ENCODE measurements at places on chromosomes 7 and 10. TPM values are rescaled to one million over a fixed set of nuclear protein-coding genes. Genes with fewer than 3 reads are reported as not detected.

DNA sequence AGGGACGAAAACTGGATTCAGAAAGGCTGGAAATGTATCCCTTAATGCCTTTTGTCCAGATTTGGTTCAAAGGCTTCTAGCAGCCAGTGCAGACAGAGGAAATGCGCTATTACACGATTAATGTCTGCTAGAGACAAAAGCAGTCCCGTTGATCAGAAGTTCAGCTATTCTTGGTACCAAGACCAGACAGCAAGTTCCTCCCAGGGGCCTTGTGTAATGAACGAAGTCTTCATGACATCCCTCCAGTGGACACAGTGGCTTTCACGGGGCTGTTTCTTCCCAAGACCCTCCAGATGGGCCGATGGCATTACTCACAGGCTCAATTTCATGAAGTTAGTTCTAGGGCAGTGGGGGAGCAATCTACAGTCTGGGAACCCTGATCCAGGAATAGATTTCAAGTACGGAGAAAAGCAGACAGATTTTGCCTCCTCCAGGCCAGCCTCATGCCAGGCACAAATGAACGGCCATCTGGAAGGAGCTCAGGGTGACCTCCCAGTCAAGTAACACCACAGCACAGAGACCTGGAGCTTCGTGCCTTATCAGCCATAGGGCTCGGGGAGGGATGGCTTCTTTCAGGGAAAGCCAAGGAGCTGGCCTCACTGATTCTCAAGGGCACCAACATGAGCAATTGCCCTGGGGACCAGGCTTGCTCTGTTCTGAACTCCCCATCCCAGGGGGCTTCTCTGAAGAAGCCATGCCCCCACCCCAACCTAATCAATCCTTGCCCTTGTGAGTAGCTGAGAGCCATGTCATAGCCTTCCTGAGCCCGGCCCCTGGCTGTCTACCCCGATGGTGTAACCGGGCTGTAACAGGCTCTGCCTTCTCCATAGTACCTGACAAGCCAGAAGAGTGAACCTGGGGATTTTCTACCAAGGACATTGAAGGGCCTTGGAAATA, 101.1 kb downstream of the PRKAG2 start:
- H3K4me3 ChIP-seq, result no peak overlapping the region
- H3K36me3 ChIP-seq, result no peaks in the 10 kb centered on the region
- no peak for DNase-seq
- H3K27ac ChIP-seq, result no peak overlapping the region

Gene TMEM243
- 6.1 TPM for total RNA-seq

Gene CCDC136
- total RNA-seq, result 26.5 TPM

DNA sequence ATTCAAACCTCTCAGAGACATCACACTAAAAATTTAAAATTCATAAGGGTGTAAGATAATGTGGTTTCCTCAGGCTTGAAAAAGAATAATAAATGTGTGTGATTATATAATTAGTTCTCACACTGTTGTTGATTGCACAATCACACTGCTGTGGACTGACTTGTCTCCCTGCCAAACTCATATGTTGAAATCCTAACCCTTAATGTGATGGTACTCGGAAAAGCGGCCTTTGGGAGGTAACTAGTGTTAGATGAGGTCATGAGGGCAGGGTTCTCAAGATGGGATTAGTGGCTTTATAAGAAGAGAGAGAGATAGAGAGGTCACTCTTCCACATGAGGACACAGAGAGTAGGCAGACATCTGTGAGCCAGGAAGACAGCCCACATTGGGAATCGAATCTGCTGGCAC, 128.5 kb upstream of the COL1A2 start:
- no peaks in the 10 kb centered on the region for H3K36me3 ChIP-seq
- no peaks in the 10 kb centered on the region for H3K27me3 ChIP-seq
- no peak overlapping the region for H3K4me3 ChIP-seq
- H3K4me1 ChIP-seq, result no peaks in the 10 kb centered on the region

DNA sequence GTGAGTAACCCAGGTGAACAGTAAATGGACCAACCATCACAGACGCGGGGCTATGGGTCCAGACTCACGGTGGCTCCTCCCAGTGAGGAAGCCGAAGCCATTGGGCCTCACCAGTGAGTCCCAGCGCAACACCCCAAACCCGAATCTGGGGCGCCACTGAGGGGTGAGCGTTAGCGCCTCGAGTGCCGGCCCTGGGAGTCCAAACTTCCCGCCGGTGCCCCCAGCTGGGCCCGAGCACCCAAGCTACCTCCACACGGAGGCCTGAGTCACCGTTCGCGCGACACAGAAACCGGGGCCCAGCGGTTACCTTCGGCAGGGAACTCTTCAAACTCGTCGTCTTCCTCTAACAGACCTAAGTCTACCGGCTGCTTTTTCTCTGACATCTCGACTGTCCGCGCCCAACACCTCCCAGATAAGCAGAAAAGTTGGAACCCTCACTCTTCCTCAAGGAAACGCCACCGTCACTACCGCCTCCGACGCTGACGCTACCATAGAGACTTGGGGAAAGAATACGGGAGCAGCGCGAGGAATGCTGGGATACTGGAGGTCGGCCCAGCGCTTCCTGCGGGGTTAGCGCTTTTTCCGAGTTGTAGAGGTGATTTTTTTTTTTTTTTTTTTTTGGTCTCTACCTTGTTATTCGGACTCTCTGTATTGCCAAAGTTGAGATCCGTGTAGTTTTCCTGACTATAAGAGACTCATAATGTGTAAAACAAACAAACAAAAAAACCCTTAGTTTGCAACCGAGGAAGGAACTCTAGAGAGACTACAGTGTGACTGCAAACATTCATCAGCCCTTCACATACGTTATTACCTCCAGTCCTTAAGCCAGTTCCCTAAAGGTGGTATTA, at the start of gene SEM1:
Gene SEM1 (minus strand): TSS at position 466 of the 848 bp plus-strand sequence. CDS start 83 bp downstream, at position 383.
- H3K27me3 ChIP-seq, result no peaks in the 10 kb centered on the region
- peak; percentile 82 for DNase-seq
- peaks cover 4% of the 10 kb centered on the region for H3K4me1 ChIP-seq
- H3K36me3 ChIP-seq, result peaks cover 26% of the 10 kb centered on the region
- peak within 1 kb of the TSS; percentile 95 for H3K27ac ChIP-seq

Gene ENTPD1
- 0.35 TPM for total RNA-seq

GRCh38 chr10:50345545-50345944, 94.2 kb upstream of the ASAH2 start:
- no peak overlapping the region for H3K27ac ChIP-seq
- H3K4me3 ChIP-seq, result no peak overlapping the region
- no peaks in the 10 kb centered on the region for H3K4me1 ChIP-seq
- DNase-seq, result no peak
- H3K27me3 ChIP-seq, result no peaks in the 10 kb centered on the region
- H3K36me3 ChIP-seq, result peaks cover 51% of the 10 kb centered on the region

Gene CRHR2
- total RNA-seq, result not detected

DNA sequence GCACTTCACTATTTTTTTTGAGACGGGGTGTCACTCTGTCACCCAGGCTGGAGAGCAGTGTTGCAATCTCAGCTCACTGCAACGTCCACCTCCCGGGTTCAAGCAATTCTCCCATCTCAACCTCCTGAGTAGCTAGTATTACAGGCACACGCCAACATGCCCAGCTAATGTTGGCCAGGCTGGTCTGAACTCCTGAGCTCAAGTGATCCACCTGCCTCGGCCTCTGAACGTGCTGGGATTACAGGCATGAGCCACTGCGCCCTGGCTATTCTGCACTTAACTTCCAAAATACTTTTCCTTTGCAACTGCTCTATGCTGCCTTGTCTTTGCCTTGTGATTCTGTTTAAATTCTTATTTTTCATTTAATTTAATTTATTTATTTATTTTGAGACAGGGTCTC, 67.0 kb upstream of the ZNF479 start:
- no peaks in the 10 kb centered on the region for H3K27me3 ChIP-seq
- H3K27ac ChIP-seq, result no peak overlapping the region
- no peaks in the 10 kb centered on the region for H3K36me3 ChIP-seq
- H3K4me1 ChIP-seq, result peaks cover 5% of the 10 kb centered on the region
- no peak for DNase-seq
- no peak overlapping the region for H3K4me3 ChIP-seq

- no peak overlapping the region for H3K4me3 ChIP-seq
- H3K36me3 ChIP-seq, result no peaks in the 10 kb centered on the region
- no peak for DNase-seq
- H3K27me3 ChIP-seq, result no peaks in the 10 kb centered on the region
These were observed 251.4 kb upstream of the HABP2 start for GRCh38 chr10:113301342-113301984.

DNA sequence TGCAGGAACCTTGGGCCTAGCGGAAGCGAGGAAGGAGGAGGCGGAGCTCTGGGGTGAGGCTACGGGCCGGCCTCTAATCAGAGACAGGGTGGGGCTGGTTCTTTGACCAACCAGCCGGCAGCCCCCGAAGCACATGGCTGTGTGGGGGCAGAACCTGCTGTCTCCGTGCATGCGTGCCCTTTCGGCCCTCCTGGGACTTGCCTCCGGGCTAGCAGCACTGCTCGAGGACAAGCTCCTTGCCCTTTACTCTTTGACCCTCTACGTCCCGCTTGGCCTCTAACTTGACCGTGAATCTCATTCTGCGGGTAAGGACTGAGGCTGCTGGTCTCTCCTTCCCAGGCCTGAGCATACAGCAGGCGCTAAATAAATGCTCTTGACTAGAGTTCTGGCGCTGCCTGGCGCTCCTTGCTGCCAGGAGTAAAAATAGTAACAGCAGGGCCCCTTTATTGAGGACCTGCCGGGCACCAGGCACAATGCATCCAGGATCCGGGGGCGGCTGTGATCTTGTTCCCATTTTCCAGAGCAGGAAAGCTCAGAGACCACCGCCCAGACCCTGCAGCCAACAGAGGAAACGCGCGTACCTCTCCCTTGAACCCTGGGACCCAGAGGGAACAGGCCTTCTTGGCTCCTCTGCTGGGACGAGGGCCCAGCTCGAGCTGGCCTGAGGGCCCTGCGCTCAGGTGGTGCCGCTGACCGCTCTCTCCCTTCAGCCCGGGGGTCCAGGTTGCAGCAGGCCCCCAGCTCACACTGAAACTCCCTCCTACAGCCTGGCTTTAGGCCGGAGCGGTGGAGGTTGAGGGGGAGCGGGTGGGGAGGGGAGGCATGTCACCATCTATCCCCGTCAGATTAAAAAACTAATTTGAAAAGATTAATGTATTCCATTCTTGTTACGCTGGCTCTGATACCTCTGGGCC, 2.7 kb upstream of the COMTD1 start:
- H3K27me3 ChIP-seq, result no peaks in the 10 kb centered on the region
- no peak overlapping the region for H3K27ac ChIP-seq
- H3K36me3 ChIP-seq, result peaks cover 3% of the 10 kb centered on the region
- peak; percentile 67 for DNase-seq
- no peak overlapping the region for H3K4me3 ChIP-seq

DNA sequence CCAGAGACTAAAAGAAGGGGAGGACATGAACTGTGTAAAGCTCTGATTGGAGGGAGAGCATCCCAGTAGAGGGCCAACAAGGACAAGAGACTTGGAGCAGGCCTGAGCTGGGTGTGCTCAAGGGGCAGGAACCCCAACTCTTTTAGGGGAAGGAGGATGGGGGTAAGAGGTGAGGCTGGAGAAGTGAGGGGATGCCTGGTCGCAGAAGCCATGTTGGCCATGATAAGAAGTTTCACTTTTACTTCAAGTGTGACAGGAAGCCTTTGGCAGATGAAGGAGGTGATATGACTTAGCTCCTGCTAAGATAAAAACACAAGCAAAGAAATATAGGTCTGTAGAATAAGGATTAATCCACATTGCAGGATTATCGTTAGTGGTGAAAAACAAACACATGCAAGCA, 208.3 kb downstream of the JAZF1 start:
- H3K27ac ChIP-seq, result no peak overlapping the region
- H3K27me3 ChIP-seq, result peaks cover 3% of the 10 kb centered on the region
- no peak for DNase-seq
- H3K4me1 ChIP-seq, result no peaks in the 10 kb centered on the region
- H3K36me3 ChIP-seq, result no peaks in the 10 kb centered on the region

Gene LRRC4
- 0.07 TPM for total RNA-seq

- H3K4me1 ChIP-seq, result no peaks in the 10 kb centered on the region
- no peak overlapping the region for H3K27ac ChIP-seq
- no peak for DNase-seq
- H3K4me3 ChIP-seq, result no peak overlapping the region
These were observed 116.0 kb downstream of the BUB3 start for GRCh38 chr10:123270221-123270620.

DNA sequence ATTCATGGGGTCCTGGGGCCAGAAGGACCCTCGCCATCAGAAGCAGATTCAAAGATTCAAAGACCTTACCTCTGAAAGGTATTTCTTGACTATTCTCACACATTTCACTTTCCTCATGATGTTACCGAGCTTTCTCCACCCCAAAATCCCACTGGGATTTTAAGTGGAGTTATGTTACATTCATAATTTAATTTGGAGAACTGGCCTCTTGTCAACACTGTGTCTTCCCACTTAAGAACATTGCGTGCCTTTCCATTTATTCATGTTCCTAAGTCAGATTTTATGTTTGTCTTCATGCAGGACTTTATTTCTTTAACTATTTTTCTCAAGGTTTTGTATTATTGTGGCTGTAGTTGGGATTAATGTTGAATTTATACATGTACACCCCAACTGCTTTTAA, 123.5 kb upstream of the BMPER start:
- H3K27ac ChIP-seq, result no peak overlapping the region
- no peak overlapping the region for H3K4me3 ChIP-seq
- H3K4me1 ChIP-seq, result no peaks in the 10 kb centered on the region
- H3K36me3 ChIP-seq, result no peaks in the 10 kb centered on the region
- H3K27me3 ChIP-seq, result no peaks in the 10 kb centered on the region

- H3K27me3 ChIP-seq, result peaks cover 11% of the 10 kb centered on the region
- no peaks in the 10 kb centered on the region for H3K36me3 ChIP-seq
- no peak overlapping the region for H3K27ac ChIP-seq
- H3K4me3 ChIP-seq, result no peak overlapping the region
- no peak for DNase-seq
These were observed 115.6 kb downstream of the ATXN7L1 start for GRCh38 chr7:105760551-105761447.

Gene HDAC9
- 0.31 TPM for total RNA-seq

DNA sequence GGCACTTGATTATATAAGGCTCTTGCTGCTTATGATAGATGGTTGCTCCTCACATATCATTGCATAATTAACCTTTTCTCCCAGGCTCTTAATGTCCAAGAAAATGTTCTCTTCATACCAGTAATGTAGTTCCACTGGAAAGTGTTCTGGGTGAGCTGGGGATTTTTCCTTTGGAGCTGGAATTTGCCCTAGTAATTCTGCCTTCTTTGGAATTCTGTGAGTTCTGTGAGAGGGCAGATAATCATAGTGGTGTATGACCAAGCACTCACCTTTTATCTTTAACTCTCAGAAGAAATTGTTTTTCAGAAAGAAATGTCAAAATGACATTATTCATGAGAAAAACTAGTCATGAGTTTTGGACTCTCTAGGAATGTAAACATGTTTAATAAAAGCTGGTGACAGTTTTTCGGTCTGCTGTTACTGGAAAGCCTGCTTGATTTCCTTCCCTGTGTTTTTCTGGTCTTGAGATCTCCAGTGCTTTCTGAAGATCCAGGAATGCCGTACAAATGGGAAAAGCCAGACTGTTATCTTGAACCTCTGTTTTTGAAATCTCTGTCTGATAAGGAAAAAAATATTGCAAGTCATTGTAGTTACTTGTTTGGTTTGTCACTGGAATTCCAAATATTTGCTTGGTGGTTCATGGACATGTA, 148.3 kb upstream of the PRPS1L1 start:
- H3K4me1 ChIP-seq, result peaks cover 13% of the 10 kb centered on the region
- no peaks in the 10 kb centered on the region for H3K27me3 ChIP-seq
- H3K27ac ChIP-seq, result peak overlapping the region; percentile 88
- H3K36me3 ChIP-seq, result no peaks in the 10 kb centered on the region
- no peak overlapping the region for H3K4me3 ChIP-seq

Gene COL28A1
- 0.13 TPM for total RNA-seq
